ENCODE measurements at places on chromosomes 16 and 17.

- no peak for DNase-seq
Observed at GRCh38 chr17:77345260-77345910, 204.6 kb downstream of the SEC14L1 start.

DNA sequence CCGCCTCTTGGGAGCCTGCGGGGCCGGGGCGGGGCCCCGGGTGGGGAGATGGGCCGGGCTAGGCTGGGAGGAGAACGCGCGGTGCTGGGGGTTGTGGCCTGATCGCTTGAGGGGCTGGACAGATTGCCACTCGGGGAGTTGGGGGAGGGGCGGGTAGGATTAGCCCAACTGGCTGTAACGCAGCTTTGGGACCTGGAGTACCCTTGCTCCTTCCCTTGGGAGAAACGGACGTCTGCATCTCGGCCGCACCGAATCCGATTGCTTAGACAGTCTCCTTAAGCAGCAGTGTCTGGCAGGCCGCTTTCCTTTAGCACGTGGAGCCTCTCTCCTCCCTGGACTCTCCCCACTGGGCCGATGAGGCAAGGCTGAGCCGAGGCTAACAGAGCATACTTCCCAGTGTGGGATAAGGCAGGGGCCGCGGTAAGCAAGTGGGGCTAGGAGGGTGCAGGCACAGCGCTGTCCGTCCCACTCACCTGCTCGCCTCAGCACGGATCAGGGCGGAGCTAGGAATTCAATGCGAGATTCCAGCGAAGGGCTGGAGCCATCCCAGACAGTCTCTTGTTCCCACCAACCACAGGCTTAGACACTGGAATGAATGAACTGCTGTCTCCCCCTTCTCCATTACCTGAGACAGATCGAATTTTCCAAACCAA is 540 bp upstream of the ACLY start:
- DNase-seq: no peak

DNA sequence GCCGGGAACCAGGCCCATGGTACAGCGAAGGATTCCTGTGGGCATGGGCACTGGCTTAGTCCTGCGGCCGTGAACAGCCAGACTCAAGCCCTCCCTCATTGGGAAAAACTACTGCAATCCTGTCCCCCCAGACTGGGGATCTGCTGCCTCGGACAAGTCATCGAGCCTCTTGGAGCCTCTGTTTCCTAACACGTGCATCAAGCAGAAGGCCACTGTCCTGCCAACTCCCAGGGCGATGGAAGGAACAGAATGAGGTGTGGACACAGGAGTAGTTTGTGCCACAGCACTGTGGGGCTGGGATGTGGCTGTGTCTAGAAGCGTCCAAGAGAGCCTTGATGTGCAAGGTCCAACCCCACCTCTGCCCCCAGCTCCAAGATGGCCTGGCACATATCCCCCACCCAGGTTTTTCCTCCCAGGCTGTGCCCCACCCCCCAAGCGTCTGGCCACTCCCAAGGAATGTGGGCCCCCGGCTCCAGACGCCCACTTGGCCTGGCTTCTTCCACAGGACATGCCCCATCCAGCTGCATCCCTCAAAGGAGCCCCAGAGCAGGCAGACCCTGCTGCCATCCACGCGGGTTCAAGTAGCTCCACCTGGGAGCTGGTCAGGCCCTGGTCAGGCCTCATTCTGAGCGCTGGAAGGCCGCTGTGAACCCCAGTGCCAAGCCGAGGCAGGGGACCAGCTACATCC is 3.4 kb downstream of the CAMKK1 start:
- no peak for DNase-seq

DNA sequence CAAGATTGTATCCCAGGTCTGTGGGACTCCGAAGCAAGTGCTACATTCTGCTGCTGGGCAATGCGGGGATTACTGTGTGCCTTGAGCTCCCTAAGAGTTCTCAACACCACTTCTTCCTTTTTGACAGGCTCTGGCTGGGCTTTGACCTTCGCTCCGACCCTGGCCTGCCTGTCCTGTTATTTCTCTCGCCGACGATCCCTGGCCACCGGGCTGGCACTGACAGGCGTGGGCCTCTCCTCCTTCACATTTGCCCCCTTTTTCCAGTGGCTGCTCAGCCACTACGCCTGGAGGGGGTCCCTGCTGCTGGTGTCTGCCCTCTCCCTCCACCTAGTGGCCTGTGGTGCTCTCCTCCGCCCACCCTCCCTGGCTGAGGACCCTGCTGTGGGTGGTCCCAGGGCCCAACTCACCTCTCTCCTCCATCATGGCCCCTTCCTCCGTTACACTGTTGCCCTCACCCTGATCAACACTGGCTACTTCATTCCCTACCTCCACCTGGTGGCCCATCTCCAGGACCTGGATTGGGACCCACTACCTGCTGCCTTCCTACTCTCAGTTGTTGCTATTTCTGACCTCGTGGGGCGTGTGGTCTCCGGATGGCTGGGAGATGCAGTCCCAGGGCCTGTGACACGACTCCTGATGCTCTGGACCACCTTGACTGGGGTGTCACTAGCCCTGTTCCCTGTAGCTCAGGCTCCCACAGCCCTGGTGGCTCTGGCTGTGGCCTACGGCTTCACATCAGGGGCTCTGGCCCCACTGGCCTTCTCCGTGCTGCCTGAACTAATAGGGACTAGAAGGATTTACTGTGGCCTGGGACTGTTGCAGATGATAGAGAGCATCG is 2.4 kb downstream of the SLC16A13 start:
- no peak for DNase-seq

All from GDM1 (cell line).